ENCODE measurements at places on chromosomes 7 and 10.
A peak's percentile ranks its signal among the peaks of the same experiment; 100 is the strongest.

- no peak for DNase-seq
Measured at GRCh38 chr10:113648478-113648877, 15.4 kb downstream of the NRAP start.

DNA sequence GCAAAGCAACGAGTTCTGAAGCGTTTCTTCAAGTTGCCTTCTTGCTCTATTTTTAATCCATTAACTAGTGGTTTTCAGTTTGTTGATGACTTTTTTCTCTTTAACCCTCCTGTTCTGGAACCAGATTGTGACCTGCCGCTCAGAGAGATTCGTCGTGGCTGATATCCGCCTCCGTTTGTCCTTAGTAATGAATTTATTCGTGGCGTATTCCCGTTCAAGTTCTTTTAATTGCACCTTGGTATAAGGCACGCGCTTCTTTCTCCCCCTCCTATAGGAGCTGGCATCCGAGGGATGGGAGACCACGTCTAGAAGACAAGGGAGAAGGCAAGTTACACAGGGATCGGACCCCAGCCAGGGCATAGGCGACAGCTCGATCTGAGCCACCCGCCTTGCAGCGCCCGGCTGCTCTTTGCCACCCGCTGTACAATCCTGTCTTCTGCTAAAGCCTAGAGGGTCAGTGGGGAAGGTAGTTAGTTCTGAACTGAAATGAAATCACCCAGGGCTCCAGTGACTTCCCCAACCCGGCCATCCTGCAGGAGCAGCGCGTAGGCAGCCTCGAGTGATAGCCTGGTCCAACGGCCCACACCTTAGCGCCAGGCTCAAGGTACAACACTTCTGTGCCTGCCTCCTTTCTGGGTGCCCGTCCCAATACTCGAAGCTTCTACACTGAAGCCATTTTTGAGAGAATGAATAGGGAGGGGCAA, 1.6 kb downstream of the HOXA13 start:
- DNase-seq, result peak; percentile 50

- DNase-seq, result no peak
Measured at GRCh38 chr10:3396116-3396515, 223.5 kb upstream of the PITRM1 start.

GRCh38 chr10:52526251-52526823, 212.3 kb downstream of the DKK1 start:
- no peak for DNase-seq

Data from B cell (primary cell).